ENCODE measurements at places on chromosomes 5 and 9. TPM values are rescaled to one million over a fixed set of nuclear protein-coding genes. Genes with fewer than 3 reads are reported as not detected.

Gene OLFM1
- 2.6 TPM for total RNA-seq

Gene SGTB
- total RNA-seq: 4.2 TPM

Gene HINT1
- 207 TPM for total RNA-seq

Gene PCDHB11
- total RNA-seq: 4.2 TPM

Gene ALDH1A1
- total RNA-seq: 52.7 TPM

Gene ANKRD55
- total RNA-seq: not detected

Gene CARD19
- 24.5 TPM for total RNA-seq

Gene CFAP90
- 0.52 TPM for total RNA-seq

Gene RGS3
- 48.0 TPM for total RNA-seq

Gene IRX1
- 2.1 TPM for total RNA-seq

Gene HRH2
- 1.0 TPM for total RNA-seq

Gene PDE8B
- total RNA-seq: 1.0 TPM

Gene MAP1B
- total RNA-seq: 22.4 TPM

Gene SLCO4C1
- 1.0 TPM for total RNA-seq

Gene PLPP7
- total RNA-seq: 34.4 TPM

Gene RFESD
- 3.1 TPM for total RNA-seq

Gene CBY3
- total RNA-seq: not detected

Gene SPINK9
- not detected for total RNA-seq

Gene NOXA1
- 0.52 TPM for total RNA-seq

Gene TSLP
- total RNA-seq: under 0.01 TPM
